ENCODE measurements at places on chromosomes 11 and 22.

GRCh38 chr11:62000539-62001446, 33.4 kb upstream of the FTH1 start:
- no peak for DNase-seq

DNA sequence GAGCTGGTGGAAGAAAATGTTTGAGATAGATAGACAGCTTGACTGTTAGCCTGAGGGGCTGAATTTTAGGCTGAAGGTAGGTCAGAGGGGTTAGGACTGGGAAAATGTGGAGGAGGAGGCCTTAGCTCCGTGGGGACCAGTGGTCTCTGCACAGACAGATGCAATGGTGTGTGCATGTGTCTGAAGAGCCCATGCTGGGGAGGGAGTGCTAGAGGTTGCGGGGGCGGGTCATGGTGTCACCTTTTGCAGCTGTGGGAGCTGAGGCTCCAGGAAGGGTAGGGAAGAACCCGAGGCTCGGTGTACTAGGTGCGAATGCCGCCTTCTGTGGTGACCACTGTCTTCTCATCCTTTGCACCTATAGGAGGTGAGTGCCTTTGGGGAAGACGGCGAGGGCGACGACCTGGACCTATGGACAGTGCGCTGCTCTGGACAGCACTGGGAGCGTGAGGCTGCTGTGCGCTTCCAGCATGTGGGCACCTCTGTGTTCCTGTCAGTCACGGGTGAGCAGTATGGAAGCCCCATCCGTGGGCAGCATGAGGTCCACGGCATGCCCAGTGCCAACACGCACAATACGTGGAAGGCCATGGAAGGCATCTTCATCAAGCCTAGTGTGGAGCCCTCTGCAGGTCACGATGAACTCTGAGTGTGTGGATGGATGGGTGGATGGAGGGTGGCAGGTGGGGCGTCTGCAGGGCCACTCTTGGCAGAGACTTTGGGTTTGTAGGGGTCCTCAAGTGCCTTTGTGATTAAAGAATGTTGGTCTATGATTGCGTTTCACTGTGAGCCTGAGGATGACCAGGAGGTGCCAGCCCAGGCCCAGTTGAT, 1.6 kb downstream of the SDF2L1 start:
- DNase-seq, result no peak

- peak; percentile 41 for DNase-seq
These were observed 53.5 kb downstream of the OTOG start for GRCh38 chr11:17600316-17601255.

GRCh38 chr11:135046986-135047385, 634.9 kb upstream of the B3GAT1 start:
- DNase-seq, result no peak

- no peak for DNase-seq
These were observed 9.6 kb upstream of the CD248 start for GRCh38 chr11:66326261-66327111.

- DNase-seq, result no peak
These were observed 606 bp downstream of the DRG1 start for GRCh38 chr22:31400023-31400397.

GRCh38 chr22:39814899-39815298, 78.7 kb downstream of the ENTHD1 start:
- DNase-seq, result no peak

GRCh38 chr22:40014667-40015248, 20.0 kb downstream of the FAM83F start:
- DNase-seq, result no peak

- DNase-seq, result no peak
These were observed 33.1 kb upstream of the CYB5R3 start for GRCh38 chr22:42682113-42682851.

DNA sequence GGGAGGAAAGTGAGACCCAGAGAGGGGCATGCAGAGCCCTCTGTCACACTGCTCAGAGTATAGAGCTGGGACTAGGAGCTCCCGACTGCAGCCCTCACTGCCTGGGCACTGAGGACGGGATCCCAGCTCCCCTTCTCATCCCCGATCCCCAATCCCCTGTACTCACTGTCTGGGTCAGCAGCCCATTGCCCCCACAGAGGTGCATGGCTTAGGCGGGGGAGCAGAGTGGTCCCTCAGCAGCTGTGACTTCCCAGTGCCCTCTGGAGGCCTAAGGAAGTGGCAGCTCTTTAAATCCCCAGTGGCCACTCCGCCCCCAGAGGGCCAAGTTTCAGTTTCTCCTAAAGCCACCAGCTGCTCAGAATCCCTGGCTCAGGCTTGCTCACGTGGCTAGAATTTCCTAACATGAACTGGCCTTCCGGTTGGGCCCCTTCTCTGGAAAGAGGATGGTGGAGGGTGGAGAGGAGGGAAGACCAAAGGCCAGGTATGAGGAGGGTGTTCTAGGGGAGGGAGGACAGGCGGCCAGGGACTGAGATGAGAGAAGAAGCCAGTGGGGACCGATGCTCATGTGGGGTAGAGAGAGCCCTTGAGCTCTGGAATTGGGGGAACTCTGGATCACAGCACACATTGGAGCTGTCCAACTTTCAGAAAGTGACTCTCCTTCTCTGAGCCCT, at the start of gene BATF2:
Gene BATF2 (minus strand): TSS at position 262 of the 671 bp plus-strand sequence. CDS start 57 bp downstream, at position 205.
- DNase-seq, result no peak

DNA sequence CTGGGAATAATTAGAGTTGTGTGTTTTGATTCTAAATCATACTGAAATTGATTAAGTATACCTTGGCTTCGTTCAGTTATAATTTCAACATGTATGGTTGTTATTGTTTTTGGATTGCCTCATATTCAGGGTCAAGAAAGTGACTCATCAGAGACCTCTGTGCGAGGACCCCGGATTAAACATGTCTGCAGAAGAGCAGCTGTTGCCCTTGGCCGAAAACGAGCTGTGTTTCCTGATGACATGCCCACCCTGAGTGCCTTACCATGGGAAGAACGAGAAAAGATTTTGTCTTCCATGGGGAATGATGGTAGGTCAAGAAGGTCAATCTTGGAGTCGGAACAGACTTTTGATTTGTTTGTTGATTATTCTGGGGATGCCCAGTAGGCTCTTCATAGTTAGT, 40.4 kb downstream of the KMT2A start:
- DNase-seq, result no peak

- no peak for DNase-seq
These were observed 16.3 kb downstream of the NPAT start for GRCh38 chr11:108206171-108206570.

GRCh38 chr11:57459164-57460021, 935 bp upstream of the RTN4RL2 start:
- no peak for DNase-seq

DNA sequence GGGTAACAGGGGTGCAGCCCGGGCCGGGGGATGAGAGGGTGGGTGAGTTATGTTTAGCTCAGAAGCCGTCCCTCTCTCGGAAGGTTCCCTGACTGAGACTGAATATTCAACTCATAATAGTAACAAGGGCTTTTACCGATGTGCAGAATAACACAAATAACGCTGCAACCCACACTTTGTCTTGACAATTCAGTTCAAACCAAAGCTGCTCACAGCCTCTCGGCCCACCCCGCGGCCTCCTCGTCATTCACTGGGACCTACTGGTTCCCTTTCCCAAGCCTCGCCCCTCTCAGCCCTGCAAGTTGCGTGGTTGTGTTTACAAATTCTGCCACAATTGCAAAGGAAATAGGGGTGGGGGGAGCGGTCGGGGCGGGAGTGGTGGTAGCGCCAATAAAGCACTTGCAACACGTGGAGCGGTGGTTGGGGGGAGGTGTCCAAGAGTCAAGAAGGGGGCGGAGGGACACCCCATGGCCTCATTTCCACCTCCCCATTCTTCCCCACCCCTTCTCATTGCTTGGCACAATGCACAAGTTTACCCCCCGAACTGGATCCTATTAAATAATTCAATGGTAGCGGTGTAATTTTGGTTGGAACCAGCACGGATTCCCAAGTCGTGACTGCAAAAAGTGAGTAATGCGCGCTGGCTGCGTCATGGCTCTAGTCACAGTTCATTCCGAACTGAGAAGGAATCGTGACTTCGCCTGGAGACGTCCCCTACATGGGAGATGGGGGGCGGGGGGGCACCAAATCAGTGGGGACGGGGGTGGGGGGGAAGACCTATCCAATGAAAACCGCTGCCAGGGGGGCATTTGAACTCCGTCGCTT, 102.0 kb upstream of the HSD17B12 start:
- DNase-seq, result no peak

- peak; percentile 78 for DNase-seq
These were observed 603 bp downstream of the ESRRA start for GRCh38 chr11:64305691-64306562.

DNA sequence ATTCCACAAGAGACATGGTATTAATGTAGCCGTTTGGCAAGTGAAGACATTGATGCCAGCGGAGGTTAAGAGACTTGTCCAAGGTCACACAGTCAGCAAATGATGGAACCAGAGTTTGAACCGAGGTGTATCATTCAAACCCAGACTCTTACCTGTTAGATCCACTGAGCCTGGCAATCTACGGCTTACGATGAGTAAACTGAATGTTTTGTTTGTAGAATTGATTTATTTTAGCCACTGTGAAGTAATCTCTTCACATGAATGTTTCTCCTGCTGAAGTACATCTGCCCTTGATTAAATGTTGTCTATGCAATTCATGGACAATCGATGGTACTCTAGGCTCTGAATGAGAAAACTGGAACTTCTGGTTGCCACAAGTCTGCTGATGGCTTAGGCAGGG, 155.5 kb upstream of the NAV2 start:
- DNase-seq, result no peak

- no peak for DNase-seq
These were observed 21.6 kb downstream of the TMPRSS5 start for GRCh38 chr11:113684496-113684895.

GRCh38 chr11:57752954-57753353, 1.3 kb upstream of the BTBD18 start:
- DNase-seq, result no peak

GRCh38 chr22:43505423-43505822, 93.6 kb downstream of the MPPED1 start:
- no peak for DNase-seq

DNA sequence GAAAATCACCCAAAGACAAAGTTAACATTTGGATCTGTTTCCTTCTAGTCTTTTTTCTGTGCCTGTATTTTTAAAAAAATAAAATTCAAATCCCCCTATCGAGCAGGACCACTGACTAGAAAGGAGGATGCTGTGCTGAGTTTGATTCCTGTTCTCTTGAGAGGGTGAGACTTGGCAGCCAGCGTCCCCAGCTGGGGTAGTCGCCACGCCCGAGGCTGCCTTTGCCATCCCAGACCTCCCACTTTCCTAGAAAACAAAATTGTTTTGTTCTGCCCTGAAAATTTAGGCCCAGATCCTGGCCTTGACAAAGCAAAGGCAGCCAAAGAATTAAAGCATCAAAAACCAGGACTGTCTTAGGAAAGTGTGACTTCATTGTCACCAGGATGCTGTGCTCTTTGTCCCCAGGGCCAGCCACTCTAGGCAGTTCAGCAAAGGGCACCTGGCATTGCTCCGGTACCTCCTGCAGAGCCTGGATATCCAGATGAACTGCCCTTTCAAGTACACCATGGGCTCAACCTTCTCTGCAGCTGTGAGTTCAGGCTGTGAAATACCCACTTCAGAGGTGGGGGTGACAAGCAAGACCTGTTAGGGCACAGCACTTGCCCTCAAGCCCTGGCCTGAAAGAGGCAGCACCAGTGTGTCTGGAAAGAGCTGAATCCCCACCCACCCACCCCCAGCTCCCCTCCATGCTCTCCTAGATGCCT, 44.6 kb downstream of the KCNQ1OT1 start:
- DNase-seq, result no peak

DNA sequence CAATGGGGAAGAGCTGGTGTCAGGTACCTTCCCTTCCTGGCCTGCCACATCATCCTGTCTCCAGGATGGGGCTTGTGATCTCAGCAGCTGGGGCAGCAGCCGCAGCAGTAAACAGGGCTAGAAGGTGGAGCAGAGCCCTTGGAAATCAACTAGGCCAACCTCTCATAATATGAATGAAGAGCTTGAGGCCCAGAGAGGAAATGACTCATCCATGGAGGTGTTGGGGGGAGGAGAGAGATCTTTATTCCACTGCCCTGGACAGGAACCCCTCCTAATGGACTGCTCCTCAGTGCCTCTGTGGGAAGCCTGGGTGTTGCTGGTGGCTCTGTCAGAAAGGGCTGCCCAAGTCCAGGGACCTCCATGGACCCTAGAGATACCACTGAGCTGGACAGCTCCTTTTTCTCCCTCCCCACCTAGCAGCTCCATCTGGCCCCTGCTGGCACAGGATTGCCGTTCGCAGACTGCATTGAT, 111.8 kb downstream of the OSBP2 start:
- no peak for DNase-seq

GRCh38 chr11:67434395-67434881, 3.0 kb downstream of the PTPRCAP start:
- DNase-seq, result no peak

- no peak for DNase-seq
These were observed 7.4 kb upstream of the VSIG10L2 start for GRCh38 chr11:125938418-125938817.

DNA sequence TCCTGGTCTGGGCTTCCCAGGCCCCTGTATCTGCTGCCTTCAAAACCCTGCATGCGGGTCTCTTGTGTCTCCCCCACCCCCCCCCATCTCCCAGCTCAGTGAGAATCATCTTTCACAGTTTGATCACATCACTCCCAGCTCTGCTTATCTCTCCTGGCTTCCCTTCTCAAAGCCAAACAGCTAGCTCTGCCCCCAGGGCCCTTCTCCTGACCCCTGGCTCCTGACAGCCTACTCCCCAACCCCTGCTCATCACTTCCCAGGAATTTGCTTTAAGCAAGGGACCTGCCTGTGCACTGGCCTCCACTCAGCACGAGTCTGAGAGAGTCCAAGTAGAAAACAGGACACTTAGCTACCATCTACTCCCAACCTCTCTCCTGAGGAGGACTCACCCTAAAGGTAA, 342.7 kb downstream of the TENM4 start:
- DNase-seq, result no peak

DNA sequence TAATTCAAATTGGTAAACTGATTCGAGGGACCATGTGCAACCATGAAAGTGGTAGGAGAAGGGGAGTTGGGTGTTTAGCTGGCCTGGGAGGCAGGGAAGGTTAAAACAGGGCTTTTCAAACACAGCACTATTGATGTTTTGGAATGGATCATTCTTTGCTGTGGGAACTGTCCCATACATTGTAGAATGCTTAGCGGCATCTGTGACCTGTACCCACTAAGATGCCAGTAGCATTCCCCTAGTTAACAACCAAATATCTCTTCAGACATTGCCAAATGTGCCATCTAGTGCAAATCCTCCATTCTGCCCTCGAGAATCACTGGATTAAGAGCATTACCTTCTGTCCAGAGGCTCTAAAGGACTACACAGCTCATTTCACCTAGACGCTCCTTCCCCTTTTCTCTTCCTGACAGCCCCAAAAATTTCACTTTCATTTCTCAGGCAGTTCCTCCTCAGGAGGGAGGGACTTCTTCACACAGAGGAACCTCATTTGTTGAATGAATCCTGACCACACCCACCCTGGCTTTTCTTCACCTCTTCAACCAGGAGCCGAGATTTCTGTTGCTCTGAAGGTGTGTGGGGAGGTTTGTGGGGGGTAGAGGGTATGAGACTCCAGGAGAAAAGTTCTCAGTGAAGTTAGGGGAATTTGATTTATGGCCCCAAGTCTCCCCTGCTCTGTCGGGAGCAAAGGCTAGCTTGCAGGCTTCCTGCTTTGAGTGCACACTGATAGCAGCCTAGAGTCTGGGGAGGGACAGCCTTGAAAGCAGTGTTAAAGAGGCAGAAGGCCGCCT, at the start of gene TRIM34:
Gene TRIM34 (plus strand): TSS at position 513 of the 791 bp plus-strand sequence. CDS start 7,331 bp downstream, outside the sequence.
- peak; percentile 70 for DNase-seq

- no peak for DNase-seq
These were observed 140.5 kb downstream of the CTTN start for GRCh38 chr11:70538641-70539359.

- no peak for DNase-seq
These were observed 380.1 kb upstream of the SYN3 start for GRCh38 chr22:33438273-33438672.

GRCh38 chr11:72776117-72776843, 17.6 kb downstream of the STARD10 start:
- DNase-seq, result no peak

Data from left forelimb (tissue), 1 donor.